ENCODE measurements at places on chromosomes 12 and 14.

GRCh38 chr14:29222671-29223268, 456.2 kb downstream of the FOXG1 start:
- DNase-seq, result peak; percentile 79

DNA sequence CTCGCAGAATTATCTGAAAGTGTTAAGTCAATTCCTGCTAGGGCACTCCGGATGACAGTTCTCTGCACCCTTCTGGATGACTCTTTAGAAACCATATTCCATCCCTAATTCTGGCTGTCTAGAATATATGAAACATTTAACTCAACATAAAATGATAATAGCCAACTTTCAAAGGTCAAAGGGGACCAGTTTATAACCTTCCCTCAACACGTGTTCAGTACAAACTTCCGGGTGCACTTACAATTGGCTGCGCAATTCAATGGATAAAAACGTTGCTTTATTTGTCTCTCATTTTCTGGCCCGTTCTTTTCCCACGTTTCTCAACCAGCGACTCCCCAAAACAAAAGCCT, 1.3 kb downstream of the SBNO1 start:
- peak; percentile 61 for DNase-seq

DNA sequence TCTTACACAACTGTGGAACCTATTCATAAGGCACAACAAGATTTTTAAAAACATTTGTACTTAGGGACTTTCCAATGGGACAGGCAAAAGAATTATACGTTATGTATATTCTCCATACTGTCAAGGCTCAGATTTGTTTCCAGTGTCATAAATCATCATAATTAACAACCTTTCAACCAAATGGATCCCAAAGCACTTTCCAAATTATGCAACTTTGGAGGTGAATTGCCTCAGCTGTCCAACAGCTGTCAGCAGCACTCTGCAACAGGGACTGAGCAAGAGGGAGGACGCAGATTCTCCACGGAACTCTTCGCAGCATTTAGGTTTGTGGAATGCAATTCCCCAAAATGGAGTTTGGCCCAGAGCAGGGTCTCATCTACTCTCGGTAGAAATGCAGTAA, 186.6 kb downstream of the PAX9 start:
- DNase-seq, result no peak

DNA sequence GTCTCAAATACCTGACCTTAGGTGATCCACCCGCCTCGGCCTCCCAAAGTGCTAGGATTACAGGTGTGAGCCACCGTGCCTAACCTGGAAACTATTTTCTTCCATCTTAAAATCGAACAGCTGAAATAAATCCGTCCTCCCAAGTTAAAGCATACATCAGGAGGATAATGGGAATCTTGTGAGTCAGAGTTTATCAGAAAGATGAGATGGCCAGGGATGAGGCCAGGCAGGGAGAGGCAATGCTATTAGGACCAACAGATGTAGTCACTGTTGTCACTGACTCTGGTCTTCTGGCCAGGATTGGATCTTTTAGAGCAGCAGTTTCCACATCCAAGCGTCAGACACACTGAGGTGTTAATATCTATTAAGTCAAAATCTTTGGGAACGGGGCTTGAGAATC, 61.7 kb upstream of the USP44 start:
- no peak for DNase-seq

GRCh38 chr14:51564460-51564859, 87.2 kb upstream of the FRMD6 start:
- DNase-seq, result no peak

DNA sequence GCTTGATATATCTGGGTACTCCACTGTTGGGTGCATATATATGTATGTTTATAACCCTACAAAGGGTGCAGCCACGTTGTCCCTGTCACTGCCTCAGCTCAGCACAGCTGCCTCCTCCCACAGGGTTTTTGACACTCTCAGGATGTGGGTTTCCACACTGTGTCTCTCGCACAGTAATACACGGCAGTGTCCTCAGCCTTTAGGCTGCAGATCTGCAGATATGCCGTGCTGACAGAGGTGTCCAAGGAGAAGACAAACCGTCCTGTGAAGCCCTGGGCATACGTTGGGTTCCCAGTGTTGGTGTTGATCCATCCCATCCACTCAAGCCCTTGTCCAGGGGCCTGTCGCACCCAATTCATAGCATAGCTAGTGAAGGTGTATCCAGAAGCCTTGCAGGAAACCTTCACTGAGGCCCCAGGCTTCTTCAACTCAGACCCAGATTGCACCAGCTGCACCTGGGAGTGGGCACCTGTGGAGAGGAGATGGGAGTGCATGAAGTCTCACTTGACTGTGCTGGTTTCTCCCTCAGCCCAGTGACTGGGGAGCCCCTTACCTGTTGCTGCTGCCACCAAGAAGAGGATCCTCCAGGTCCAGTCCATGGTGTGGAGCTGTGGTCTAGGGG, 498.7 kb downstream of the TMEM121 start:
- DNase-seq, result no peak

DNA sequence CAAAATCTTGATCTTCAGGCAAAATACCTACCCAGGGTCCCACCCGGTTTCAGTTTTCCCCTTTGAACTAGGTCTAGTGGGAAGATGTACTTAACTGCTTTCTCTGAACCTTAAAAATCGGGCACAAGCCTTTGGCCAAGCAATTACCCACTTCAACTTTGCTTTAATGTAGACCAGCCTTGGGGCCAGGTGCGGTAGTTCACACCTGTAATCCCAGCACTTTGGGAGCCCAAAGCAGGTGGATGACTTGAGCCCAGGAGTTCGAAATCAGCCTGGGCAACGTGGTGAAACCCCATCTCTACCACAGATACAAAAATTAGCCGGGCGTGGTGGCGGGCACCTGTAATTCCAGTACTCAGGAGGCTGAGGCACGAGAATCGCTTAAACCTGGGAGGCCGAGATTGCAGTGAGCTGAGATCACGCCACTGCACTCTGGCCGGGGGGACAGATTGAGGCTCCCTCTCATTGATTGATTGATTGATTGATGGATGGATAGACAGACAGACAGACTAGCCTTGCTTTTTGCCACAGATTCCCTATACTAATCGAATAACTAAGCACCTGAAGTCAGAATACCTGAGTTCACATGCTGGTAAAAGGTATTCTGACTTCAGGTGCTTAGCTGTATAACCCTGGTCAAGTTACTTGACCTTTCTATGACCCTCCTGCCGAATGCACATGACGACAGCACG, 1.9 kb downstream of the CLIP1 start:
- no peak for DNase-seq

GRCh38 chr14:79693935-79694334, 517.4 kb downstream of the DIO2 start:
- DNase-seq, result no peak

GRCh38 chr12:50746431-50746830, 17.5 kb upstream of the ATF1 start:
- DNase-seq, result no peak

DNA sequence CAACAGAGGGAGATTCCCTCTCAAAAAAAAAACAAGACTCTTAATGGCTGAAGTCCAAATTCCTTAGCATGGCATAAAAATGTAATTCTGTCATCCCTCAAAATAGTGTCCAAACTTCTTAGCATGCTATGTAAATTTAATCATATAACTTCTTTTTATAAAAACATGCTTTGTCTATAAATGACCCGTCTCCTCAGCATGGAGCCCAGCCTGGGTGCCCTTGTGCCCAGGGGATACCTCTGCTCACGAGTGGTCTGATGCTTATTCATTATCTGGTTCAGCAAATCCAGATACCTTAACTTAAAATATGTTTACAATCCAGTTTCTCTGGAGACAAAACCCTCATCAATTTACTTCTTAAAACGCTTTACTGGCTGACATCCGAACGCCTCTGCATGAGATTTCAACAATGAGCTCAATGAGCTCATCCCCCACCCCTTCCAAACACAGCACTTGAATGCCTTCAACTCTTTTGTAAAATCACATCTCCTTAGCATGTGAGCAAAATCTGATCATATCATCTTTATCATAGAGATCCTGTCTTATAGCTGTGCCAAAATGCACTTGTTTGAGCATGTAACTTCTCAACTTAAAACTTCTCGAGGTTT, 15.7 kb downstream of the RTL1 start:
- DNase-seq, result peak; percentile 9

Data from GM23248 (cell line).